ENCODE measurements at places on chromosomes 7 and 10.

GRCh38 chr7:55477781-55478374 is 94.4 kb downstream of the VOPP1 start:
- no peak for DNase-seq

DNA sequence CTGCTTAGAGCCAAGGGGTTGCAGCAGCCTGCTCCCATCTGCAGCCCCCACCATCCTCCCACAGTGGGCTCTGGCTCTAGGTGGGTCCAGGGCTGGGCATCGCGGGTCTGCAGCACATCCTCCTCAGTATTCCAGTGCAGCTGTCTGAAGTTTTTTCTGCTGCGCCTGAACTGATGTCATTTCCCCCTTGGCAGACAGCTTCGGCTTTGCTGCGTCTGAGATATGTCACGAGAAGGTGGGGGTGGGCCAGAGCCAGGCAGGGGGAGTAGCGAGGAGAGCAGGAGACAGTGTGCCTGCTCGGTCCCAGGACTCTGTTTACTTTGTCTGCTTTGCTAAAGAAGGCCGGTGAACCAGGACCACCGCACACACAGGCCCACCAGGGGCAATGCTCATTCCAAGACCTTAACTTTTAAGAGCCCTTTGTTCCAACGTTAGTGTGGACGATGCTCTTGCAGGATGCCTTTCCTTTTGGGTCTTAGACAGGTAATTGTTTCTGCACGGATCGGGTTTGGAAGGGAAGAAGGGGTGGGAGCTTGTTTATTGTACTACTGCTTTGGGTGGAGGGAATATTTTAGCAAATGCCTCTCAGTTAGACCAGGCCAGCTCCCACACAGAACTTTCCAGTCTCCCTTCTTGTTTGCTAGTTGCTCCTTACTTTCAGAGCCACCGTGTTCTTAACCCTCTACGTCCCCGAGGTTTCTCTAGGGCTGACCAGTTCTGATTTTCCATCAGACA is 32.4 kb downstream of the WBP1L start:
- no peak for DNase-seq

DNA sequence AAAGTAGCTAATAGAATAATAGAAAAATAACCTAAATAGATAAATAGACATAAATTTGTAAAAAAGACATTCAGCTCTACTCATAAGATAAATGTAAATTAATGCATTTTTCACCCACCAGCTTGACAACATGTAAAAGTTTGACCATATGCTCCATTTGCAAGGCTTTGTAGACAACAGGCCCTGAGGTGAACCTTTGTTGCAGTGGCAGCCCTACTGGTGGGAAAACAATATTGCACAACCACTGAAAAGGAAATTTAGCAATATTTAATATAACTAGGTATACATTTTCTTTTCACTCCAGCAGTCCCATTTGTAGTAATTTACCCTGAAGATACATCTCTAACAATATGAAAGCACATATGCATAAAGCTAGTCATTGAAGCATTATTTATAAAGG is 39.0 kb upstream of the ADRA2A start:
- no peak for DNase-seq

DNA sequence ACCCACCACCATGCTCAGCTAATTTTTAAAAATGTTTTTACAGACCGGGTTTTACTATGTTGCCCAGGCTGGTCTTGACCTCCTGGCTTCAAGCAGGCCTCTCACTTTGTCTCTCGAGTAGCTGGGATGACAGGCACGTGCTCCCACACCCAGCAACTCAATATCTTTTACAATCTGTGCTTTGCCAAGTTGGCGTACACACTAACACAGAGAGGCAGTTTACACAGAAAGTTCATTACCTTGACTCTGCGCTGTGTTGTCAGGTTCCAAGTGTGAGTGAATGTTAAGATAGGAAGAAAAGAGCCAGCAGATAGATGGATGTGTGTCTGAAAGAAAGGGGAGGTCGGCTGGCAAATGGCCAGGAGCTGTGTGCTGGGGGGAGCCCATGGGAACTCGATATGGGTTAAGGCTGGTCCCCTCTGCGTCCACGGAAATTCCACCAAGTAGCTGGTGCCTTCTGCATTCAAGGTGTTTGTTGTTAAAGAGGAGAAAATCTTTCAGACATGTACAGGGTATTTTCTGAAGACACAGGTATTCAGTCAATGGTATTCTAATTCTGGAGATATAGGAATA is 299.8 kb downstream of the CAMK1D start:
- DNase-seq = no peak

- DNase-seq = no peak
Observed at GRCh38 chr7:37198041-37198905, 250.4 kb downstream of the ELMO1 start.

DNA sequence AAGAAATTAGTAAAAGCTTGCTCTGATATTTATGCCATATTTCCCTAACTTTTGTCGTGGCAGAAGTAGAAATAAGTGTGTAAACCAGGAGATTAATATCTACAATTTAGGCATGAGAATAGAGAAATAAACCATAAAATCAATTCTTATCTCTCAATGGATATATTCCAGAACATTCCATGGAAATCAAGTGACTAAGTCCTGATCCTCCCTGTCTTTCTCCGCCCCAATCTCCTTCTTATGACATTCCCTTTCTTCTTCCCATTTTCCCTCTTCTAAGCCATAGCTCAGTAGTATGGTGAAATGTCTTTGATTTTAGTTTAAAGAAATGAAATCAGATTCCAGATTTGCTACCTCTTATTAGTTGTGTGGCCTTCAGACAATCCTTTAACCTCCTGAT is 88.8 kb downstream of the TBXAS1 start:
- DNase-seq = no peak

- no peak for DNase-seq
Observed at GRCh38 chr7:158369290-158369689, 218.3 kb downstream of the PTPRN2 start.

- no peak for DNase-seq
Observed at GRCh38 chr7:127817466-127817865, 165.5 kb downstream of the SND1 start.

GRCh38 chr7:39951226-39952194 is 1.5 kb downstream of the CDK13 start:
- DNase-seq = peak; percentile 44

GRCh38 chr7:17771901-17772408 is 168.3 kb downstream of the SNX13 start:
- no peak for DNase-seq
